Nucleus accumbens (tissue), 56 donors: ENCODE measurements at places on chromosomes 5 and 9.

DNA sequence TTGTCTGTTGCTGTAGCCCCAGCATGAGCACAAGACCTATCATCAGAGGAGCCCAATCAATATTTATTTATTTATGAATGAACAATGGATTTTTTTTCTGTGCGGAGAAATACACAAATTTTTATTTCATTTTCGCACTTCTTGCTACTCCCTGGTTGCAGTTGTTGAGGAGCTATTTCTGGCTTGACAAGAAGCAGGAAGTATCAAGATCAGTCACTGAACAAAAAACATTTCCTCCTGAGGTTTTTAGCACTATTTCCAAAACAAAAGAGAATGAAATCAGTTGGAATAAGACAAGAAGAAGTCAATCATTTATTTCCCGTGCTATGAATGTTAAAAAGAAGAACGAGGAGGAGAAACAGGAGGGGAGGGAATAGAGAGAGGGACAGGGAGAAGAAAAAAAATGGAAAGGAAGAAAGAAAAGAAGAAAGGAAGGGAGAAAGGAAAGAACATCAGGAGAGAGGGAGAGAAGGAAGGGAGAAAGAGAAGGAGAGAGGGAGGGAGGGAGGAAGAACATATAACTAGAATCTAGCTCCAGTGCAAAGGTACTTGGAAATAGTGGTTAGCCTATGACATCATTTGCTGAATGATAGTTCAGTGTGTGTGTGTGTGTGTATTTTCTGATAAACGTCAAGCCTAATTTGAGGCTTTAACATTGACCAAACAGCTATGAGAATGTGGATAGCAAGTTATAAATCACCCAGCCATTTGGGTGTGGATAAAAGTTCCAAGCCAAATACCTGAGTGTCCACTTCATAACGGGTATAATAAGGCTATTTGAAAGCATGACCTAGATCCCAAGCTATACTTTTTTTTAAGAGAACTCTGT, 586.0 kb downstream of the EBF1 start:
- no peak for DNase-seq

DNA sequence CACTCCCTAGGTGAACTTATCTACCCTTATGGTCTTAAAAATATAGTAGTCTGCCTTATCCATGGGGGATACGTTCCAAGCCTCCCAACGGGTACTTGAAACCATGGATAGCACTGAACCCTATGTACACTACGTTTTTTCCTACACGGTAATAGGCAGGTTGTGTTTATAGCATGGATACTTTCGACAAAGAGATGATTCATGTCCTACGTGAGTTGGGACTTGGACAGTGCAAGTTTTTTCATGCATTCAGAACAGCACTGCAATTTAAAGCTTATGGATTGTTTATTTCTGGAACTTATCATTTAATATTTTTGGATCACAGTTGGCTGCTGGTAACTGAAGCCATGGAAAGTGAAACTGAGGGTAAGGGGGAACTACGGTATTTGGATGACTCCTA, 88.1 kb downstream of the CNTLN start:
- no peak for DNase-seq

DNA sequence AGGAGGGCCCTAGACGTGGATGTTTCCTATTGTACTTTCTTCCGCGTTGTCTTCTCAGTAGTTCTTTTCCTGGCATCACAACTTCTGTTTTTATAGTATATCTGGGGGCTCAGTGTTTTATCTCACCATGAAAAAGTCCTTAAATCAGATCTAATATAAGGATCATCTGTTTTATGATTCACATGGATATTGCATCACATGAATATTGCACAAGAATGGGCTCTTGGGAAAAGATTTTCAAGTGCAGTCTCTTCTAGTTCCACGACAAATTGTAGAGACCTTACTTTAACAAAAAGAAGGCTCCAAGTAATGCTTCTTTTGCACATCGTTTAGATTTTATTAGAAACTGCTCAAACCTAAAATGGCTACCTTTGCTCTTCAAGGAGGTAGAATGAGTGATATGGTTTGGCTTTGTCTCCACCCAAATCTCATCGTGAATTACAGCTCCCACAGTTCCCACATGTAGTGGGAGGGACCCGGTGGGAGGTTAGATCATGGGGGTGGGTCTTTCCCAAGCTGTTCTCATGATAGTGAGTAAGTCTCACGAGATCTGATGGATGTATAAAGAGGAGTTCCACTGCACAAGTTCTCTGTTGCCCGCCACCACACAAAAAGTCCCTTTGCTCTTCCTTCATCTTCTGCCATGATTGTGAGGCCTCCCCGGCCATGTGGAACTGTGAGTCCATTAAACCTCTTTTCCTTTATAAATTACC, 53.7 kb upstream of the FAM120A start:
- DNase-seq = no peak

GRCh38 chr5:157592594-157592993, 17.0 kb upstream of the ADAM19 start:
- no peak for DNase-seq

DNA sequence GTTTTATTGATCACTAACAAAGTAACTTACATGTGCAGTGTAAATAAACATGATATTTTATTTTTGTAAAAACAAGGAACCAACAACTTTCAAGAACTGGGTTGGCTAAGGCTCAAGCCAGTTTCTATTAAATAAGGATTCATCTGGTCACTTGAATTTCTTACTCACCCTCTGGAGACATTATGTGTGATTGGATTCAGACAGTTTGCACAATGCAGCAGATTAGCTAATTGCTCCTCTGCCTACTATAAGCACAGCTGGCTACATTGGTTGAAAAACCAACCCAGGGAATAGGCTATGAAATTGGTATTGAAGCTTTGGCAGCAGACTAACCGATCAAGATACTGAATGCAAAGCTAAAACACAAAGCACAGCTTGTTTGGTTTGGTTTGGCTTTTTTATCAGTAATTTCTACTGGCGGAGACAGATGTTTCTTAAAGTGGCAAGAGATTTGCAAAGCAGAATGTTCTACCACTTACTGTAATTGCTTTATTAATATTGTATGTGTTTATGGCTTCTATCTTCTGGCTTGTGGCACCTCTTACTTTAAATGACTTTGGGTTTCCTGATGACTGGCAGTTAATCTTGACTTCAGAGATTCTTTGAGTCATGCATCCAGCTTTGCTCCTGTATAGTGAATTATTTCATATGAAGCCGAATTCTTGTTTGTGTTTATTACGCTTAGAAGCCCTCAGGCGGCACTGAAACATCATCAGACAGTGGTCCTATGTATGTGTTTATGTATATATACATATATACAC, 231.5 kb downstream of the MPDZ start:
- no peak for DNase-seq

DNA sequence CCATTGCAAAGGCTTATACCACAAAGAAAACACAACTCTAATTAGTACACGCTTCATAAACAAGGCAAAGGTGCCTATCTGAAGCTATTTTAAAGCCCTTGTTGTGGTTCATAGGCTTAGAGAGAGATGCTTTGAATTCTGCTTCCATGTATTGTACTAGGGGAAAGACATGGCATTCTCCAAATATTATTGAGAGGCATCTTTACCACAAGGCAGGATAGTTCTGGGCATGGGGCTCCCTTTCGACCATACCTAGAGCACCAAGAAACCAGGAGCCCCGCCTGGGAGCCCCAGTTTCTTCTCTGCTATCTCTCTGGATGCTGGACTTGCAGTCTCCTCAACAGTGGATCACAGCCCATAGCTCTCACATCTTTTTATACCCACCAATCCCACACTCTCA, 93.7 kb downstream of the NFIB start:
- DNase-seq = no peak

DNA sequence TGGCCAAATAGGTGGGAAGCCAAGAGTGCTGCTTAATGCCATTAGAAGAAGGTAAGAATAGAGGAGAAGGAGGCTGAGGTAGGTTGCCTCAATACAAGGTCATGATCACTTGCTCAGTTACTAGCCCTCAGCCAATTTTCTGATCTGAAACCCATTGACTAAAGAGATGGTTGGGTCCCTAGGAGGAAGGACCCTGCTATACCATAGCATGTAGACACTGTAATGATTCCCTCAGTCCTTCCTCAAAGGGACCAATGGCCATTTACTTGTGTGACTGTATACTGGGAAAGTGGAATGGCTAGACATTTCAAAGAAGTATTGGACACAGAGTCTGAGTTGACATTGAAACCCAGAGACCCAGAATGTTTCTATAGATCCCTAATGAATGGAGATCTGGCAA, 108.5 kb upstream of the MAP1B start:
- no peak for DNase-seq

GRCh38 chr5:141732417-141732816, 50.4 kb upstream of the ARAP3 start:
- no peak for DNase-seq

DNA sequence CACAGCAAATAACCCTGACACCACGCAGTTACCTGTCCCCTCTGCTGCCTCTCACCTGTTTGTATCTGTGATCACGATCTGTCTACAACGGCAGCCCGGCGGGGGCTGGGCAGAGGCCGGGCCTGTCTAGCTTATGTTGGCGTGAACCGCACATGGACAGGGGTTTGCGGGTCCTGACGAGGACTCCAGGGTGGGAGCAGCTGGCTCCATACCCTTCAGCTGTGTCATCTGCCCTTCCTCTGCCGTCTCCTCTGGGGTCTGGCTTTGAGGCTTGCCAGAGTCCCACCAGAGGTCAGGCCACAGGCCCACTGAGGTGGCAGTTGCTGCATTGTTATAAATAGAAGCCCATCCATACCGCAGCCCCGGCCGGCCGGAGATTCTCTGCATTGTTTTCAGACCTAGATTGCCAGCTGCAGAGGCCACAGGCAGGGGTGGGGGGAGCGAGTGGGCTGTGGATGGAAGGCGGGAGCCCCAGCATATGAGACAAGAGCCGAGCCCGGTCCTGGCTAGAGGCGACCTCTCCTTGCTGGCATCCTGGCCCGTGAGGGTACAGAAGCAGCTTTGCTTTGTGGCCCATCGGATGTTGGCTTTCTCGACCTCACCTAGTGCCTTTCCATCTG, 37.8 kb downstream of the FAM78A start:
- DNase-seq = no peak

DNA sequence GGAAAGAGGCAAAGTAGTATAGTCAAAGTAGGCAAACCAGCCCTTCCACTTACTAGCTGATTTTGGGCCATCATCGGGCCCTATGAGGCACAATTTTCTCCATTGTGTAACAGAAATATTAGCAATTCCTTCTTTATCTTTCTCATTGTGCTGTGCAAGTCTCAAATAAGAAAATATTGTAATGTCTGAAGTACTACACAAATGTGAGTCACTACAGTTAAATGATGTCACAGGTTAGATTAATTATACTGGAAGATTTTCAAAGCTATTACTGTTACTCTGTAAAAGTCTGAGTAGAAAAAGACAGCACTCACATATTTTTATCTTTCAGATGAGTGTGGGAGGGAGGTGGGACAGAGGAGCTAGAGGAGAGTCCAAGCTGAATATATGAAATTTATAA, 12.4 kb upstream of the TMC1 start:
- no peak for DNase-seq

DNA sequence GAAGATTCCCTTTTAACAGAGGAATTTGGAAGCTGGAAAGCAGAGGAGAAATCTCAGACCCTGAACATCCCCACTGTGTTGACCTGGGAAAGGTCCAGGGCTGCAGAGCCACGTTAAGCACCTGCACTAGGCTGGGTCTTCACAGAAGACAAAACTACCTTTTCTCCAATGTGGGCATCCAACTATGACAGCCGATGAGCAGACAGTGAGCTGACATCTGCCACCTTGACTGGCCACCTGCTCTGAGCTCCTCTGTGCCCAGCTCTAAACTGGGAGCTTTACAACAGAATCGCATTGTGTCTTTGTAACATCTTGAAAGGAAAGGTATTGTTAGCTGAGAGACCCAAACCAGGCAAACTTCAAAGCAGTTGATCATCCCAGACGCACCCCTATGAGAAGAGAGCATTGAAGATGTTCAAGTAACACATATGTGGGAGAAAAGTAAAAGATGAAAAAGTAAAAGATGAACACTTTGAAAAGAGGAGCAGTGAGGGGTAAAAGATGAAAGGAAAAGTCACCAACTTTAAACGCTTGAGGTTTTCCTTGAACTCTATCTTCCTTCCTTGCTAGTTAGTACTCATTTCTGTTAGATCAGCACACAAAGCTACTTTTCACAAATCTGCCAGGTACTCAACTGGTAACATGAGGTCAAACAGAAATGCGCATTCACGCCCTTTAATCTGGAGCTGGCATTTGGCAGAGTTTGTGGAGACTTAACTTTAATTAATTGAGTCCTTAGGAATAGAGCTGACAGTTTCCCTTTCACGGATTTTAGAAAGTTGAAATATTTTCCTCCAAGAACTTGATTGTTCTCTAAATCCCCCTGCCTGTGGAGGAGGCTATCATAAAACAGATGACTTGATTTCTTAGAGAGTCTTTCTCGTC, 53.2 kb upstream of the CTXN3 start:
- DNase-seq = no peak

DNA sequence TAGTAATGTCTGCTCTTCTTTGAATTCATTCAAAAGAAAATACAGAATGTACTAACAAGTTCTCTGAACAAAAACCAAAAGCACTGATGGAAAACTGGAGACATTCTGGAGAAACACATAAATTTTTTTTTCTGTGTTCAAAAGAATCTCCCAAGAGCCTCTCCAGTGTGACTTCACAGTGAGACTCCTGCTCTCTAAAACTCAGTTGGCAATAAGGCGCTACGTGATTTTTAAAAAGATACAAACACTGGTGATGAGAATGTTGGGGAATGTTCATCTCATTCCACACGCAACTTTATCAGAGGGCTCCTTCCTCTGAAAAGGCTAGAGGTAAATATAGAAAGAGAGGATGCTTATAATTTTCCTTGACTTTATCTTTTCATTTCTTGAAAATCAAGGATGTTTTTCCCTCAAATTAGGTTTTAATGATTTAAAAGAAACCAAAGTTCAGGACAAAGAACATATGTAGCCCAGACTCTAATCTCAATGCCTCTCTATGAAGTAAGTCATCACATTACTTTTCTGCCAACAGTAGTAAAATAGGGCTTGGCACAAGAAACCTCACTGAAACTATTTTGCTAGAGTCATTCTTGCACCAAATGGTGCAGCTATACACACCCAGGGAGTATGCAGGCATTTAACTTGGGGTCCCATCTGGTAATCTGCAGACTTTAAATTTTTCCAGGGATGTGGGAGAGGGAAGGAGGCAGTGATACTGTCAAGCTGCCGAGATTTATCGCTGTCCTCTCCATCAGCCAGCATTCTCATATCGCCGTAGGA, 12.9 kb upstream of the AOPEP start:
- DNase-seq = no peak

DNA sequence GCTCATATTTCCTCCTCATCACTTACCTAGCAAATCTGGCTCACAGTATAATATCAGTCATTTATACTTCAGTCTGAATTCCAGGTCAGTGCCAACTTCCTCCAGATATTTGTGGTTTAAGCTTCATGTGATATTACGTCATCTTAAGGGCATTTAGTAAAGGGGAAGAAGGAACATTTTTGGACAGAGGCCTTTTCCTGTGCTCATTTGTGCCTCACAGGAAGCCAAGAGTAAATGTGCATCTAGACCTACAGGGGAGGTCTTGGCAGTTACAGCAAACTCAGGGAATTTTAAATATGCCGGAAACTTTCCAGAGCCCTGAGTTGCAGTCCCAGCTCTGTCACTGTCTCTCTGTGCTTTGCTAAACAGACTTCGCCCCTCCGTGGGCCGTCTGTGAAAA, 12.3 kb upstream of the KCNIP1 start:
- no peak for DNase-seq
